ENCODE measurements at places on chromosomes 6 and 20.

DNA sequence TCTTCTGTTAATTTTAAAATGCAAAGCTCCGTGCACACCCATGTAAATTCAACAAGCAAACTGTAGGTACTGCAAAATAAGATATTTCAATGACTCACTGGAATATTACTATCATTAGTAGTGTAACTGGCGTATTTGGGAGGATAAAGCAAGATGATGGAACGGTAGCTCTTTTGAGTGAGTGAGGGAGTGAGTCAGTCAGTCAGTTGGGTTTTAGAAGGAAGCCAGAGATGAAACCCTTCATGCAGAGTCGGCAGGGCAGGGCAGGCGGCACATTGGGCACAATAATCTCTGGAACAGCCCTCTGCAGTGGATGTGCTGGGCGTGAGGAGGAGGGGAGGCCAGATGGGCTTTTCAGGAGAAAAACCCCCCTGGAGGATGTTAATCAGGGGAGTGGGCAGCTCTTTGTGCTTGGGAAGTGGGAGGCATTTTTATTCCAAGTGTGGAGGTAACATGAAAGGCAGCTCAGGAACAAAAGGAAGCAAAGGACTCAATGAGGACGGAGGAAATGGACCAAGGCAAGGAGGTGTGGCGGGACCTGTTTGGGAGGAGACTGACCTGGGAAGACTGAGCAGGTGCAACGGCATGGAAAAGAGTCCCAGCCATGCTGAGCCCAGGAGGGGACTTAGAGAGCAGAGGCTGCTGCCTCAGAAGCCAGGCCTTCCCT, 171.2 kb downstream of the ZDHHC14 start:
- no peak for DNase-seq

DNA sequence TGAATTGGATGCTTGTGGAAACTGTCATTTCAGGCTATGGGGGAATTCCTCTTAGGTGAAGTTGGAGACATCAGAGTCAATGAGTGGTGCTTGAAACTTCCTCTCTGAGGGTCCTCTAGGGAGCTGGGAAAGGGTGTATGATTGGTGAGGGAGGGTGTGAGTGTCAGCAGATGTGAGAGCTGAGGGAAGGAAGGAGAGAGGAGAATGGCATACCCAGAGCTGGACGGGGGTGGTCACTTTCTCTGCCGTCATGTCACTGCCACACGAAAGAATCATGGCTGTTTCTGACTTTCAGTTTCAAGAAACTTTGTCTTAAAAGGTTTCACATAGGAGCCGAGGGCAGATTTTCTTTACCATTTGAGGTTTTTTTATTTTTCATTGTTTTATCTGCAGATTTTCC, 50.3 kb downstream of the DEK start:
- DNase-seq, result no peak

- no peak for DNase-seq
Measured at GRCh38 chr20:59807909-59808728, 125.3 kb downstream of the SYCP2 start.

DNA sequence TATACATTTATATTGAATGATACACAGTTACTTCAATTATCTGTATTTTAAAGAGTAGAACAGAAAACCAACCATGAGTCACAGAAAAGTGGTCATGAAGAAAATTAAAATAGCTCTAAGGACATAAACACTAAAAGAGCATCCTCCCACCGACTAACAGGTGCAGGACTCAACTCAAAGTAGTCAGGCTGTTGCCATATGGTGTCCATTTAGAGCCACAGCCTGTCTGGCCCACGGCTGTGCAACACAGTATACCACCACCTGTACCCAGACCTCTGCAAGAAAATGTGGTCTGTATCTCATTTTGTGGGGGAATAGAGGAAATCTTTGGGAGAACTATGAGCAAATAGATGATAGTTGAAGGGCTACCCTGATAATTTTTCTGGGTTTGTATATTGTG, 449.8 kb upstream of the RNF217 start:
- DNase-seq, result no peak

GRCh38 chr6:170151804-170152123, 139.1 kb downstream of the DLL1 start:
- DNase-seq, result no peak

- no peak for DNase-seq
Measured at GRCh38 chr6:3607599-3607998, 143.9 kb downstream of the PXDC1 start.

DNA sequence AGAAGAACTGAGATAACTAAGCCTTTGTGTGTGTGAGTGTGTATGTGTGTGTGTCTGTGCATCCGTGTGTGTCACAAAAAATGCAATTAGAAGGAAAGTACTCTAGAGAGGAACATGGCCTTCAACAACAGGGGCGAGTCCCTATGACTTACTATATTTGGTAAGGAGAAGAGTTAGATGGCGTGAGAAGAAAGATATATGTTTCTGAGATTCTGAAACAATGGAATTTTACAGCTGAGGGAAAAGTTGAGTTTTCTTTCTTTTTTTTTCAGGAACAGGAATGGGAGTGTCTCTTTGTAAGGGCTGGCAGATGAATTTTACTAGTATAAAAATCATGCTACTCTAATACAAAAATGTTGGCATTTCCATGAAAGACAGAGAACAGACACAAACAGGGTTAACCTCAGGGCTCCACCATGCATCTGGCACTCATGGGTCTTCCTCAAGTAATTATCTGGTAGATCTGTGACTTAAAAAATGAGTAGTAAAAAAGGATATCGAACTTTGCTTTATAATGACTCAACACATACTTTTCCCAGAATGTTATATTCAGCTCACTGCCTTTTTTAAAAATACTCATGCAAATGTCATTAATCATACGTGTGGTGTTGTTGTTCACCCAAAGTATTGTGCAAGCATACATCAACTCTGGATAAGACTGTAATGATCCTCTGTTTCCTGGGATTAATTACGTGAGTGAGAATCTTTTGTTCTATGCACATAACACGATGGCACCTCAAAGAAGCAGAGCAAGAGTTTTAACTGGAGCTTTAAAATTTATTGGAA, 12.8 kb upstream of the SASH1 start:
- DNase-seq, result no peak

GRCh38 chr20:45781391-45781931, 10.2 kb downstream of the WFDC3 start:
- no peak for DNase-seq

DNA sequence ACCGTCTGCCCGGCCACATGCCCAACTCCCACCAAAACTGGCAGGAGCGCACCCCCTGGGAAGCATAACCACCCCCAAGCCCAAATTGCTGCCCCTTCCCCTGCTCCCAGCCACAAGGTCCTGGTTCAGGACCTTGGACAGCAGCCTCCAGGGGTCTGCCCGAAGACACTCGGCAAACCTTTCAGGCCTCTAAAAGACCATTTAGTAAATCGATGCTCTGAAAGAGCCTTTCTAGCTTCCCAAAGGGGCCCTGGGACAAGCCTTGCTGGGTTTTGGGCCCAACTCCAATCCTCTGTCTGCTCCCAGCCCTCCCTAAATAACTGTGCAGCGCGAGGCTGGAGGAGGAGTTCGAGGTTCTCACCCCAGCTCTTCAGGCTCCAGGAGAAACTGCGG, 30.5 kb downstream of the GRM4 start:
- DNase-seq, result no peak

DNA sequence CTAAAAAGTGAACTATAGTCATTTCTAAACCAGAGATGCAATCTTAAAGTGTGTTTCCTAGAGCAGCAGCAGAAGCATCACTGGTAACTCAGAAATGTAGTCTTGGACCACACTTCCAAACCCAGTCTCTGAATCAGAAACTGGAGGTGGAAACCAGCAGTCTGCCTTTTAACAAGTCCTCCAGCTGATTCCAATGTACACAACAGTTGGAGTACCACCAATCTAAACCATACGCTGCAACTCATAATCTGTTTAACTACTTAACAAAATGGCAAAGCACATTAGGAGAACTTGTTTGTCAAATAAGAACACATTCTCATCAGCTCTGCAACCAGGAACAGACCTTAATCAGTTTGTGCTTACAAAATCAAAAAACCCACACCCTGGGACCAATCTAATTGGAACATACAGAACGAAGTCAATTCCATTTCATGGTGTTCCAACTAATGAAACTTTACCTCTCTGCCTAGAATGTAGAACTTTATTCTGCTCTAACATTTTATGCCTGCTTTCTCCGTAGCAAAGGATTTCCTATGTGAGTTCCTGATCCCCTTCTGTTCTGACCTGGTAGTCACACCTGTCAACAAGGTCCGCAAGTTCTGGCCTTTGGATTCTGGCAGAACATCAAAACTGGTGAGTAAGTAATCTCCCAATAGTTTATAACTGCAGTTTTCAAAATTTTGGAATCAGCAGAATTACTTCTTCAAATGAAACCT, 390.4 kb downstream of the HTR1B start:
- DNase-seq, result no peak

GRCh38 chr6:73637404-73637803, 16.4 kb downstream of the SLC17A5 start:
- no peak for DNase-seq

DNA sequence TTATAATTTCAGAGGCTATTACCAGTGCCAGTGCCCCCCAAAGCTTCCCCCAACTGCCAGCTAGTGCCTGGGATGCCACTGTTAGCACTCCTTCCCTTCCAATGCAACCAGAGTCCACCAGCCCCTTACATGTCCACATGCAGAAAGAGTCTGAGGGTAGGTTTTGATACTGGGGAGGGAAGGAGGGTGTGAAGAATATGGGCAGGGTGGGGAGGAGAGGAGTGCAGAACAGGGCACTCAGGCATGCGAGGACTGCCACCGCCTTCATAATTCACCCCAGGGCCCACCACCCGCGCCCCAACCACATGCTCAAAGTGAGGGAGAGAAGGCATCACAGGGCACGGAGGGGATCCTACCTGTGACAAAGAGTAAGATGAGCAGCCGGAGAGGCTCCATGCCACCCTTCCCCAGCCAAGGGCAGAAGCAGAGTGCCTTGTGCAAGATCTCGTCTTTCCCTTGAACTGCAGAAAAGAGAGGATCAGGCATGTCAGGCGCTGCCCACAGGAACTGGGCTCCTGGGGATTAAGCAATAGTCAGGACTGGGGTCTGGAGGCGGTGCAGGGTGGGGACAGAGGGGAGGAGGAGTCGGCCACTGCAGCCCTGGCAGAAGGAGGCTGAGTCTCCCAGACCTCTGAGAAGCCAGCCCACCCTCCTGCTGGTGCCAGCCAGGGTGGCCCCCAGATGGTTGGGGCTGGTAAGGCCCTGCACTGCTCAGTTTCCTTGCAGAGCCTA, at the start of gene TREM2:
TSS of gene TREM2 (minus strand) at position 430 of the 732 bp plus-strand sequence. CDS start at position 396, 34 bp downstream.
- no peak for DNase-seq

GRCh38 chr20:64161356-64162238, 2.7 kb upstream of the MYT1 start:
- no peak for DNase-seq

All from T-helper 22 cell (primary cell).